CD4-positive, alpha-beta T cell treated with Interleukin-2 at 100 ng/mL for 4 hours (primary cell): ENCODE measurements at places on chromosomes 11 and 22.
A peak's percentile ranks its signal among the peaks of the same experiment; 100 is the strongest.

DNA sequence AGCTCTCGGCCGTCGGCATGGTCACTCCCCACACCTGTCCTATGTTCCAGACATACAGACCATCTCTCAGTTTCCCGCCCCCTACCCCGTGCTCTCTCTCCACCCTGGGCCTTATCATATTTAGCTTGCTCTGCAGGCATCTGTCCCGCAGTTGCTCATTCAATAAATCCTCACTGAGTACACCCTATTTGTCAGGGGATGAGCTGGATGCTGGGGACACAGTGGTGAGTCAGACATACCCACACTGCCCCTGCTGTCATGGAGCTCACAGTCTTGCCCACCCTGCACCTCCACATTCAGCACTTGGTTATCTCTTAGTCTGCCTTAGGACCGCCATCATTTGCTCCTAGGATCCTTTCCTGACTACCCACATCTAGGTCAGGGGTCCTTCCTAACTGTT is 313.8 kb downstream of the LARGE1 start:
- no peak for DNase-seq

DNA sequence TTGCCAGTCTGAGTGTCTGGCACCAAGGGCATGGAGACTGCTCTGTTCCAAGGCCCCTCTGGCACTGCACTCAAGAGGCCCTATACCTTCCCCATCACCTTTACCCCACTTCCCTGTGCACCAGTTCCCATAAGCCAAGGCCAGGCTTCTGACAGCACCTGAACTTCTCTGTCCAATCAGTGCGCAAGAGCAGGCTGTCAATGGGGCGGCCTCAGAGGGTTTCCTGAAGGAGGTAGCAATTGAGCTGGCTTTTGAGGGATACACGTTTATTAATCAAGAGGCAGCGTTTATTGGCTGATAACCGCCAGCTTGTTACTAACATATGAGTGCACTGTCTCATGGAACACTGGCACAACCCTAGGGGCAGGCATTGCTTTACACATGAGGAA is 2.1 kb downstream of the SH3BP1 start:
- DNase-seq = no peak

DNA sequence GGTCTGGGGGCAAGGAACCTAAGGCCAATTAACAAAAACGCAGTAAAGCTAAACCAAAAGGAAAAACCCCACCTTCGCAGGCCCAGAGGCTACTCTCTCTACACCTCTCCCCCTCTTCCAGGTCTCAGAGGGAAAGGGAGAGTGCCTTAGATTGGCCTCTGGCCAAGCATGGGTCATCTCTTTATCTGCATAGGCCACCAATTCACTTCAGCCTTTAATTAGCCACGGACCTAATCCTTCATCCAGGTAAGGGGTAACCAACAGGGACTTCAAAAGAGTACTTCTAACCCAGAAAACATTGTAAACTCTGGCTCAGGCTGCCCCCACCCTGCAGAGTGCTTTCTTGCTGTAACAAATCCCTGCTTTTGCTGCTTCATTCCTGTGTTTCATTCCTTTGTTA is 9.4 kb downstream of the VSTM5 start:
- no peak for DNase-seq

- DNase-seq = no peak
These were observed 77.3 kb downstream of the ARHGEF12 start for GRCh38 chr11:120413480-120413879.

- no peak for DNase-seq
These were observed 18.7 kb downstream of the RNF141 start for GRCh38 chr11:10522276-10522675.

DNA sequence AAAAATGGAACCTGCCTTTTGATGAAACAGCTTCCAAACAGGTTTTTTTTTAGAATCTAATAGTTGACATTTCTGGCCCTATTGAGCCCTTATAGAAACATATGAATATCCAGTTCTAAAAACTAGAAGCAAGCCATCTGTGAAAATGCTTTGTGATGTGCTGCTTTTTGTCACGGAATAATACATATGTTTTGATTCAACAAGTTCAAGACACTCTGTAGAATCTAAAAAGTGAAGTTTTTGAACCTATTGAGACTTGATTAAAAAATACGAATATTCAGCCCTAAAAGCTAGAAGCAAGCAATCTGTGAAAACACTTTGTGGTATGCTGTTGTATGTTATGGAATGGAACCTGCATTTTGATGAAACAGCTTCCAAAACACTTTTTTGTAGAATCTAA is 106.7 kb upstream of the VPREB1 start:
- no peak for DNase-seq

GRCh38 chr22:29266564-29267461 is 968 bp downstream of the RHBDD3 start:
- no peak for DNase-seq

GRCh38 chr22:17410576-17410975 is 41.3 kb downstream of the CECR2 start:
- no peak for DNase-seq

DNA sequence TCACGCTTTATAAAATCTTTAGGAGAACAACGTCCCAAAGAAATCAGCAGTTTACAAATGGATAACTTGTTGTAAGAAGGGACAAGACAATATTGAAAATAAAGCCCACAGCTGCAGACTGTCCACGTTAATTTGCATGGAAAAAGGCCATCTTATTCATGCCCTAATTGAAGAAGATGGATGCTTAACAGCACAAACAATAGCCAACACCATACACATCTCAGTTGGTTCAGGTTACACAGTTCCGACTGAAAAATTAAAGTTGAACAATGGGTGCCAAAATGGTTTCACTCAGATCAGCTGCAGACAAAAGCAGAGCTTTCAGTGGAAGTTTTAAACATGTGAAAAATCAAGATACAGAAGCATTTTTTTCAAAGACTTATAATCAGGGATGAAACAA is 314.2 kb downstream of the RAB38 start:
- no peak for DNase-seq

DNA sequence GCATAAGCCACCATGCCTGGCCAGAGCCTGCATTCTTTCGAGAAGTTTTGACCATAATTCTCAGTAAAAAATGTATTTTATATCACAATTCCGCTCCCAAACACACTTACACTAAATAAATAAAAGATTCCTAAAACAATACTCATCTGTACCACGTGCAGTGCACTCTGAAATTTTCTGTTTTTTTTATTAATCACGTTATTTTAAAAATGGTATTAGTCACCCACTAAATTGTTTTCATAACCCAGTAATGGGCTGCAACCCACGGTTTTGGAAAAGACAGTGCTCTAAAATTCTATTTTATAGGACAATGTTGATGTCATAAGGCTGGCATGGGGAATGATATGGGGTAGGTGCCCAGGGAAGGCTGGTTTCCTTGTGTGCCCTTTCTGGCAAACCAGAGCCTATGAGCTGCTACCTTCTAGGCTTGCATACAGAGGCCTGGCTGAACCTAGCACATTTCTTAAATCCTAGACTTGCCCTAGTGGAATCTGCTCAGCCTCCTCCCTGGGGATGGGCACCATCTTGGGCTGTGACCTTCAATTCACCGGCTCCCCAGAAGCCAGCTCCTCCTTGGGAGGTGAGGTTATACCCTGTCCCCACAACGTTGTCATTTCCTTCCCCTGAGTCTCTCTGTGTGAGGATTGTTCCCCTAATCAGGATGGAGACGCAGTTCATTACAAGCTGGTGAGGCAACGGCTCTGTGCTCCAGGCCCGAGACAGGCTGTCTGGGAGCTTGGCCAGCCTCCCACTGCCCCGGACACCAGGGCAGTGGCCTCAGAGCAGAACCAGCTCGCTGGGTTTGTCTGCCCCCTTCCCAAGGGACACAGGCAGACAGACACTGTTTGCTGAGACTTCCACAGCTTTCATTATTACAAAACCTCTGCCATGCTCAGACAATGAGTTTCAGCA is 116.5 kb upstream of the NAV2 start:
- DNase-seq = no peak

DNA sequence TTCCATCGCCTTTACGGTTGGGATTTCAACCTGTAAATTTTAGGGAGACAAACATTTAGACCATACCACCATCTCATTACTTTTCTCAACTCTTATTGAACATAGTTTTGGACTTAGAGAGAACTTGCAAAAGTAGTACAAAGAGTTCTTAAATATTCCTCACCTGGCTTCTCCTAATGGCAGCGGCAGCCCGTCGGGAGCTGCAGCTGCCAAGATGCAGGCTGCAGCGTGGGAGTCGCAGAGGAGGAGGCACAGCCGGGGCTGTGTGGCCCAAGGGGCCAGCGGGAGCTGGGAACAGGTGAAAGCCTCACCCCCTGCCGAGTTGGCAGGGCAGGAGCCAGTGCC is 23.1 kb upstream of the RNASEH2C start:
- no peak for DNase-seq

- no peak for DNase-seq
These were observed 189.9 kb downstream of the ARHGAP42 start for GRCh38 chr11:100876815-100877520.

- peak; percentile 73 for DNase-seq
These were observed 25.2 kb downstream of the LIF start for GRCh38 chr22:30221121-30221992.

GRCh38 chr22:36544107-36544620 is 15.2 kb upstream of the EIF3D start:
- DNase-seq = no peak

DNA sequence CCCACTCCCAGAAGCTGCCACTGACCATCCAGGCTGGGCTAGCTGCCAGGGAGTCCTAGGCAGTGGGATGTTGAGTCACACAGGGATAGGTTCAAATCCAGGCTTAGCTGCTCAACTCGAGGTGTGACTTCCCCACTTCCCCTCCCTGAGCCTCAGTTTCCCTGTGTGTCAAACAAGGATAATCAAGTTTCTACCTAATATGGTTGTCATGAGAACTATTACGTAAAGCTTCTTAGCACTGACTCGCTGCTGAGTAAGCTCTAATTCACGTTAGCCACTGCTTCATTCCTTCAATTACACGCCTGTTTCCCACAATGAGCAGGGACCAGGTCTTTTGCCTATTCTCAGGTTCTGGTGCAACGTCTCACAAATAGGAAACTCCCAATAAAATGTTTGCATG is 67.7 kb downstream of the SEZ6L start:
- no peak for DNase-seq

DNA sequence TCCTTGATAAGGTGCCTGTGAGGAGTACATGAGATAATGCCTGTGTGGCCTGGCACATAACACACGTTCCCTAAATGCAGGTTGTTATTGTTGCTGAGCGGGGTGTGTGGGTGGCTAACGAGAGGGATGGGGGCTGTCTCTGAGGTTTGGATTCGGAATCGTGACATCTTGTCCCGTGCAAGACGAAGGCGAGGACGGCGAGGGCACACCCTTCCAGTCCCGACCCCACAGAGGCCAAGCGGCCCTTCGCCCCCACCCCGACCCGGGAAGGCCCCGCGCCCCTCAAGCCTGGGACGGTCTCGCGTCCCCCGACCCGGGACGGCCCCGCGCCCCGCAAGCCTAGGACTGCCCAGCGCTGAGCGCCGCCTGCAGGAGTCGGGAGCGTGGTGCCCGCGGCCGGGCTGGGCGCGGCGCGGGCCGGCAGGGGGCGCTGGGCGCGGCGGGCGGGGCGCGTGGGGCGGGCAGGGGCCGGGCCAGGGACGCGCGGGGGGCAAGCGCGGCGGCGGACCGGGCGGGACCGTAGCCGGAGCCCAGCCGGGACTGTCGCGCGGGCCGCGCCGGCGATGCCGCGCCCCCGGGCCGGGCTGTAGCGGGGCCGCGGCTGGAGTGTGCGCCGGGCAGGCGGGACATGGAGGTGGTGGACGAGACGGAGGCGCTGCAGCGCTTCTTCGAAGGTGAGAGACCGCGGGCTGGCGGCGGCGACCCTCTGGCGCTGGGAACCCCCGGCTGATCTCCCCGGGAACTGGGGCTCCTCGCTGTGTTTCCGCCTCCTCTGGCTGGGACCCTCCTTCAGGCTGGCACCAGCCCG is at the start of gene MYRF:
Gene MYRF, plus strand, starts transcription at position 520 of the 808 bp plus-strand sequence. Its CDS starts 109 bp downstream, at position 629.
- peak; percentile 55 for DNase-seq

DNA sequence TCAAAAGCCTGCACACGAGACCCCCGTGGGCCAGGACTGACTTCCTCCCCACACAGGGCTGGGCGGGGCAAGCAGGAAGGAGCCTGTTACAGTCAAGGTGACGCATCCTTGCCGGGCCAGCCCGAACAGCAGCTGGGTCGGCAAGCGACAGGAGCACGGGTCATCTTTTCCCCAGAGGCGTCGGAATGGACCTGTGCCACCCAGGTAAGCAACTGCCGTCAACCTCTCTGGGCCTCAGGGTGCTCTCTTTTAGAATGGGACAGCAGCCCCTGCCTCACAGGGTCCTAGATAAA is at the start of gene CYTH4:
Gene CYTH4, plus strand, starts transcription at position 124 of the 293 bp plus-strand sequence. Its CDS starts 62 bp downstream, at position 186.
- DNase-seq = peak; percentile 72

DNA sequence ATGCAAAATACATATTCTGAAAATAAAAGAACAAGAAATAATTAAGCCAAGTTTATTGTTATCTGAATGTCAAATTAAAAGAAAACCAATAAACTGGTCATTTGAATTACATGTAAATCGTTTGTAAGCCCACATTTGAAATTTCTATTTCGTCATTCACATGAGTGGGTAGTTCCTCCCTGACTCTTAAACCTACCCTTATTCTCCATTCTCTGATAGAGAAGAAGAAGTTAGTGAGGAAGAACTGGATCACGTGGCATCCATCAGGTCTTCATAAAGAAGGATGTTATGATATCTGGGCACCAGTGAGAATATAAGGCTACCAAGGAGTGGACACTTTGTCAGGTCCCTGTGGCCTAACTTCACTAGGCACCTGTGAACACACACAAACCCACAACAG is 328.1 kb downstream of the OPCML start:
- DNase-seq = no peak

DNA sequence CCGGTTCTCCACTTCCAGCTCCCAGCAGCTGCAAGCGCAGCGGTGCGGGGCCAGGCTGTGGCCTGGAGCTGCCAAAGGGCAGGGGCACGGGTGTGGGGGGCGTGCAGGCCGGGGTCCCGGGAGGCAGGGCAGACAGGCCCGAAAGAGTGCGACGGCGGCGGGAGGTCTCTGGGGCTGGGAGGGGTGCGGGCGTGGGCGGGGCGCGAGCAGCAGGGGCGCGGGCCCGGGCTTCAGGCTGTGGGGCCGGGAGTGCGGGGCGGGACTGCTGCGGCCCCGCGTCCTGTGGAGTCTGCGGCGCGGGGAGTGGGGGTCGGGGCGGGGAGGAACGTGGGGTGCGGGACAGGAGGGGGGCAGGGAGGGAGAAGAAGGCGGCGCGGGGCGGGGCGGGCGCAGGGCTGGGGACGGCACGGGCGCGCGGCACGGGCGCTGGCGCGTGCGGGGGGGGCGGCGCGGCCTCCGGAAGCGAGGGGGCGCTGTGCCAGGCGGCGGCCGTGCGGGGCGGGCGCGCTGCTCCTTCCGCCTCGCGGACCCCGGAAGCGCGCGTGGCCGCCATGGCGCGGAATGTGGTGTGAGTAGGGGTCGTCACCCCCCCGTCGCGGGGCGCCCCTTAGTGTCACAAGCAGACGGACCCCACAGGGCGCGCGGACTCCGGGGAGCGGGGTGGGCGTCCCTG is at the start of gene MRPL23:
Gene MRPL23, plus strand, starts transcription at position 521 of the 673 bp plus-strand sequence. Its CDS starts 31 bp downstream, at position 552.
- peak; percentile 26 for DNase-seq

GRCh38 chr11:131430473-131431208 is 60.2 kb downstream of the NTM start:
- no peak for DNase-seq
